ENCODE measurements at places on chromosomes 1 and 21. TPM values are rescaled to one million over a fixed set of nuclear protein-coding genes. Genes with fewer than 3 reads are reported as not detected.

- no peak overlapping the region for H3K27ac ChIP-seq
- H3K27me3 ChIP-seq: no peaks in the 10 kb centered on the region
- H3K36me3 ChIP-seq: no peaks in the 10 kb centered on the region
- no peaks in the 10 kb centered on the region for H3K4me1 ChIP-seq
- DNase-seq: no peak
These were observed 24.0 kb downstream of the HS2ST1 start for GRCh38 chr1:86938450-86938849.

DNA sequence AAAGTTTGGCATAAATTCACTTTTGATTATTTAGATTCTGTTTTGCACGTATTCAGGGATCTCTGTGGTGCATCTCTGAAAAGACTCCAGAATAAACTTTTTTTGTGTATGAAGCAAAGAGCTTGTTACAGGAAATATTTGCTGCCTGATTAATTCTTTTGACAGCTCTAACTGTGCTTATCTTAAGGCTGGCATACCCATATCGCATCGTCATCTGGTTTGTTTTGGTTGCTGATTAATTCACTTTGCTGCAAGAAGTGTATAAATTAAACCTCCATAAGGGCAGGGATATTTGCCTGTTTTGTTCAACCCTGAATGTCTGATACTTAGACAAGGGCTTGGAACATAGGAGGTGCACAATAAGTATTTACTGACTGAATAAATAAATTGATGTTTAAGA, 17.5 kb upstream of the DUSP10 start:
- no peaks in the 10 kb centered on the region for H3K27me3 ChIP-seq
- H3K27ac ChIP-seq: no peak overlapping the region
- H3K36me3 ChIP-seq: no peaks in the 10 kb centered on the region

DNA sequence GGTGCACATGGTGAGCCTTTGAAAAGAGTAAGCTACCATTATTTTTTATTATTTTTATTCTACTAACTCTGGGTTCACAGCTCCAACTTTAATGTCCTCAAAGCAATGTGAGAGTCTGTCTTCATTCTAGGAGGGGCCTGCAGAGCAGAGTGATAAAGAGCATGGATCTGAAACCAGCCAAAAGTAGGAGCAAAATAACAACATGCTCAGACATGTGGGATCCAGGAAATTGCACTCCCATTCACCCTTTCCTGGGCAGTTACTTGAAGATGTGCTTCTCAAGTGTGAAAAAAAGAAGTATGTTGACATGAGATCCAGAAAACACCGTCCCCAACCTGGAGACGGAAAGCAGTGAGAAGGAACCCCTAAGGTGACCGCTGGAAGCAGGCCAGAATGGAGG, 8.7 kb upstream of the LIN28A start:
- no peaks in the 10 kb centered on the region for H3K36me3 ChIP-seq
- DNase-seq: no peak
- H3K27me3 ChIP-seq: no peaks in the 10 kb centered on the region
- H3K27ac ChIP-seq: no peak overlapping the region
- no peak overlapping the region for H3K4me3 ChIP-seq

The IKBKE gene
- total RNA-seq: 1.8 TPM

- no peak for DNase-seq
- no peaks in the 10 kb centered on the region for H3K36me3 ChIP-seq
- H3K4me3 ChIP-seq: no peak overlapping the region
These were observed 150.3 kb downstream of the NUF2 start for GRCh38 chr1:163471779-163472650.

GRCh38 chr1:244761279-244761678, 74.2 kb upstream of the COX20 start:
- H3K27ac ChIP-seq: no peak overlapping the region
- H3K27me3 ChIP-seq: no peaks in the 10 kb centered on the region
- no peak overlapping the region for H3K4me3 ChIP-seq
- no peaks in the 10 kb centered on the region for H3K36me3 ChIP-seq

The MPL gene
- total RNA-seq: 0.26 TPM

- H3K36me3 ChIP-seq: no peaks in the 10 kb centered on the region
- H3K4me1 ChIP-seq: peaks cover 27% of the 10 kb centered on the region
- H3K4me3 ChIP-seq: peak overlapping the region; percentile 74
These were observed 694 bp downstream of the ZBTB7B start for GRCh38 chr1:155003227-155003765.

DNA sequence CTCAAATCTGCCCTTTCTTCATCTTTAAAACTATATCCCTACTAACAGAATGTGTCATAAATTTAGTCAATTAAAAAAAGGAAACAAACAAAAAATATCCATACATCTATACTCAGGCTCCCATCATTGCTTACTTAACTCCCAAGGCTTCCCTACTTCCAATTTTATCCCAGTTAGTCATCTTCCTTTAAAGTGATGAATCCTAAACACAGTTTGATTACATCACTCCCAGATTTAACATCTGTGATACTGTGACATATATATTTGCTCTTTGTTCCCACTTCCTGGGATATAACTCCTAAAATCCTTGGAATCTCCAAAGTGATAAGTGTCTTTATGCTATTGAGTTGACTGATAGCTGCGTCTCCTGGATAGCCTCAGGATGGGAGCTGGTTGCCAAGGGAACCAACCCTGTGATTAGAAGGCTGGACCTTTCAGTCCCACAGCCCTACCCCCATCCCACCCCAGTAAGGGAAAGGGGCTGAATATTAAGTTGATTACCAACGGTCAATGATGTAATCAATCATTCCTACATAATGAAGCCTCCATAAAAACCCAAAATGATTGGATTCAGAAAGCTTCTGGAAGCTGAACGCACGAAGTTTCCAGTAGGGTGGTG, 21.6 kb downstream of the GLMN start:
- H3K4me3 ChIP-seq: no peak overlapping the region
- H3K27me3 ChIP-seq: no peaks in the 10 kb centered on the region
- DNase-seq: no peak

GRCh38 chr1:46451948-46452930, 37.4 kb upstream of the DMBX1 start:
- H3K36me3 ChIP-seq: no peaks in the 10 kb centered on the region
- no peak overlapping the region for H3K27ac ChIP-seq
- H3K4me1 ChIP-seq: no peaks in the 10 kb centered on the region
- DNase-seq: no peak

The APCS gene
- total RNA-seq: 1.9 TPM

DNA sequence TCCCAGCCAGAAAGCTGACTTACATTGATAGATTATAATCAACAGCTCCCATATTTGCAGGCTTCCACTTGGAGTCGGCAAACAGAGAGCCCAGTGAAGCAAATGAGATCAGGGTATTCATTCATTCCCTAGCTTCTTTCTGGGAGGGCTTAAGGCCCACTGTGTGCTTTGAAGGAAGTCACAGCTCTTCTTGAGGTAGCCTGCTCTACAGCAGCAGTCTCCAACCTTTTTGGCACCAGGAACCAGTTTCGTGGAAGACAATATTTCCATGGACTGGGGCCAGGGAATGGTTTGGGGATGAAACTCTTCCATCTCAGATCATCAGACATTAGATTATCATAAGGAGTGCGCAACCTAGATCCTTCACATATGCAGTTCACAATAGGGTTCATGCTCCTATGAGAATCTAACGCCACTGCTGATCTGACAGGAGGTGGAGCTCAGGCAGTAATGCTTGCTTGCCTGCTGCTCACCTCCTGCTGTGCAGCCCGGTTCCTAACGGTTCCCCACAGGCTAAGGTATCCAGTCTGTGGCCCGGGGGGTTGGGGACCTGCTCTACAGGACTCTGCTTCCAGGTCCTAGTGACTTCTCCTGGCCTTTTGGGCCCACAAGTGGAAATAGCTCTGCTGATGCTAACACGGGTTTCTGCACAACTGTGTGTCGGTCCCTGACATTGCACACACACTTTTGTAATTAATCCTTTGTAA, 13.7 kb upstream of the ADAM30 start:
- no peak overlapping the region for H3K27ac ChIP-seq
- no peaks in the 10 kb centered on the region for H3K27me3 ChIP-seq
- H3K36me3 ChIP-seq: no peaks in the 10 kb centered on the region
- H3K4me1 ChIP-seq: no peaks in the 10 kb centered on the region

Measured in pancreas (tissue), 10 donors.